NCI-H2171 (cell line): ENCODE measurements at places on chromosomes 4 and X.

- no peak for DNase-seq
Observed at GRCh38 chr4:71195924-71196323, 142.9 kb upstream of the SLC4A4 start.

DNA sequence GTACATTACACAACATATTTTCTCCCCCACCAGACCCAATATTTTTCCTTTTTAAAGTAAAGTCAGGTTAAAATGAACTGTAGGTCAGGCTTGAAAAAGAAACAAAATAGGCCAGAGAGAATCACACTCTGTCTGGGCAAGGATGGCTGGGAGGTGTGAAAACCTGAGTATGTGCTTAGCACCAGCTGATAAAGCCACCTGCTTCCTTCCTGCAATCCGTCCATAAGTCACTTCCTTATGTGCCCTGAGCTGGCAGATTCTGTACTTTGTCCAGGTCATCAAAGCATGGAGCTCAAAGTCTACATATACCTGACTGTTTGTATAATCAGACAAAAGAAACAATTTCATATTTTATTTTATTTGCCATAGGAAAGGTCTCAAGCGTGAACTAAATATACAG, 37.7 kb downstream of the ANTXR2 start:
- no peak for DNase-seq

DNA sequence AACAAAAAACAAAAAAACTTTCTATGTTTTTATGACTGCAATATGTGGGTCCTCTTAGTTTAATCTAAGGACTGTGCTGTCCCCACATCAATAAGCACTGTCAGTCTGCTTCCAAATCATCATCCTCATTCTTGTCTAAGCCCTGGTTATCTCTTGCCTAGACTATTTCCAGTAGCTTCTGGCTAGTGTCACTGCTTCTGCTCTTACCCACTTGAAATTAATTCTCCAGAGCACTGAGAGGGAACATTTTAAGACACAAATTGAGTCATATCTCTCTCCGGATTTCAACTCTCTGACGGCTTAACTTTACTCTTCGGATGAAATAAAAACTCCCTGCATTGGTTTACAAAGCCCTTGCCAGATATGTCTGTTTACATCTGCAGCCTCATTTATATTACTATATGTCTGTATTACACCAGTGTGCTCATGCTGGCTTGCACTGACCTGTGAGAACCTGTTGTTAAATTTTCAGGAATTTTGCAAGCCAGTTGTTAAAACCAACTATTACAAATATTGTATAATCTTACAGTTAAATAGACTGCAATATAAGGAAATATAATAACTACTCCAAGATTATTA, 345.9 kb downstream of the ADGRL3 start:
- no peak for DNase-seq

GRCh38 chr4:128716338-128716737, 93.2 kb upstream of the JADE1 start:
- no peak for DNase-seq

GRCh38 chrX:154441564-154441963, 2.4 kb upstream of the FAM50A start:
- DNase-seq: no peak

DNA sequence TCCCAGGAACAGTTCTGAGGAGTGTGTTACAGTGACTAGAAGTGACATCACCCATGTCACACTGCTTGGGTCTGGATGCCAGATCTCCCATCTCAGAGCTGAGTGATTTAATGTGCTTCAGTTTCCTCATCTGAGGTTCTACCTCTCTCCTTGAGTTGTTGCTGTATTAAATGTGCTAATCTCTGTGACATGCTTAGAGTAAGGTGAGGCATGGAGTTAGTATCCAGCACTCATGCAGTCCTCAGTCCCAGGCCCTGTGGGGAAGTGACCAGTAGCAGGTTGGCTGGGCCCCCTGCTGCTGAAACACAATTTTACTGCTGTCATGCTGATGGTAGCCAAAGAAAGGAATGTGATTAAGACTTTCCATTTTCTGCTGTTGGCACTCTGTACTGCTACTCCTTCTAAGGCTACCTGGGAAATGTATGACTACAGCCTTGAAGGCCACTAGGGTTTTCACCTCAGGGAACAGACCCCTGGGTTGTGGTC, 639.6 kb downstream of the MID1IP1 start:
- DNase-seq: no peak

GRCh38 chr4:142845293-142846107, 601 bp downstream of the INPP4B start:
- DNase-seq: no peak

GRCh38 chr4:127777487-127777886, 4.6 kb upstream of the HSPA4L start:
- no peak for DNase-seq

DNA sequence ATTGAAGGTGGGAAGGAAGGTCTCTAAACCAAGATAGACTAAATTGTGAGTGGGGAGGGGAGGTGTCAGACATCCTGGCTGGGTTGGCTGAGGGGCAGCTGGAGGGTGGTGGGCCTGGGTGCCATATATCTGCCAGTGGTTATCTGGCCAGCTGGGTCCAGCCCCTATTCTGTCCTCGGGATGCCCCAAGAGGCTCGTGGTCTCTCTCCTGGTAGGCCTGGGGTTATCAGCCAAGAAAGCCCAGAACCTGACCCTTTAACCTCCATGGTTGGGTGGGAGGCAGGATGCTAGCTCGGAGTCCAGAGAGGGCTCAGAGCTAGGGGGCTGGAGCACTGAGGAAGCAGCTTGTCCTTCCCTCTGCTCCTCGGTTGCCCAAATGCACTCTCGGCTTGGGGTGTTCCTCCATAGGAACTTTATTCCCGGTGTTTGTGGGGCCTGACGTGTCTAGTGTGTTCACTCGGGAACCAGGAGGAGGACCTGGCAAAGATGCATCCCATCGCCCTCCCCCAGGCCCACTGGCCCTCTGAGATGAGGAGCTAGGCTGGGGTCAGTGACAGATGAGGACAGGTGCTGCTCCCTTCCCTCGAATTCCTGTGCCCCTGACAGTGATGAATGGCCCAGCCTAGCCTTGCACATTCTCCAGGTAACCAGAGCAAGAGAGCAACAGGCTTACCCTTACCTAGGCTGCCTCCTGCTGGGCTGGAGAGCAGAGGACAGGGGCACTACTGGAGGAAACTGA, 5.2 kb upstream of the EFNB1 start:
- DNase-seq: no peak

GRCh38 chr4:169024762-169025161, 14.7 kb upstream of the CBR4 start:
- DNase-seq: peak; percentile 12

GRCh38 chr4:5788144-5788543, 77.1 kb downstream of the EVC start:
- DNase-seq: no peak

- no peak for DNase-seq
Observed at GRCh38 chr4:185589067-185589836, 53.9 kb upstream of the PDLIM3 start.

GRCh38 chr4:7922466-7922865, 17.2 kb downstream of the AFAP1 start:
- DNase-seq: no peak

- DNase-seq: no peak
Observed at GRCh38 chr4:143202824-143203223, 18.1 kb downstream of the USP38 start.

DNA sequence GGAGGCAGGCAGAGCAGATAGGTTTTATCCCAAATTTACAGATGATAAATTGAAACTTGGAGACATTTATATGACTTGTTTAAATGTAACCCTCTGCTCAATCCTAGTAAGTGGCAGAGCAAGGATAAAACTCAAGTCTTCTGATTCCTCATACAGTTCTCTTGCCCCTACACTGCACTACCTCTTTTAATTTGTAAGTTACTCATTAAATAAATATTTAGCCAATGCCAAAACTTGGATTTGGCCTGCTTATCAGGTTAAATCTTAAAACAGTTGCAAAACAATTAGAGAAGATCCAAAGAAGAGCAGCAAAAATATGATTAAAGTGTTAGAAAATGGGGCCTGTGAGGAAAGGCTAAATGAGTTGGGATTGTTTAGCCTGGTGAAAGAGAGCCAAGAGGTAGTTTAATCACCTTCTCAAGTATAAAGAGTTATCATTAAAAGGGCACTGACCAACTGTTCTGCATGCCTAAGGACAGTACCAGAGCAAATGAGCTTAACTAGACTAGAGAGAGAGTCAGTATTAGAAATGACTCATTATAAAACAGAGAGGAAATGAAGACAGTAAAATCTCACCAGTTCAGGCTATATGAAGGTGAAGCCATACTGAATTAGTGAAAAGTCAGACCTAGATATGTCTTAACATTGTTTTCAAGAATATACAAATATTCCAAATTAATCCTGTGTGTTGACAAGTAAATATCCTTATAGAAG, 146.3 kb downstream of the GRIA3 start:
- no peak for DNase-seq

- no peak for DNase-seq
Observed at GRCh38 chrX:119502727-119503483, 34.7 kb downstream of the SLC25A5 start.

DNA sequence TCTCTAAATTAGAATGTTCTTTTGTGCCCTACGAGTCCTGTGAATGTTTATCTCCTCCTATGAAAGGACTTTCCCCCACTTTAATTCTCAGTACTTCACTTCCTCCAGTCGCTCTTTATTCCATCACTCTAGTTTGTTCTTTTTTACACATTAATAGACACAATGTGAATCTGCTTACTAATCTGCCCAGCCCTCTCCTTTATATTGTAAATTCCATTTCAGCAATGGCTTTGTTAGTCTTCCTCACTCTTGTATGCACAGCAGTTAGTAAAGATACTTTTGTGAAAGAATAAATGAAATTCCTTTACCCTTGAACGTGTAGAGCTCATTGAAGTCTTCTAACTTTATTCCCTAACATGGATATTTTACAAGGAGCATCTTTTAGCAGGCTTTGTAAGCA, 255.3 kb downstream of the GALNTL6 start:
- no peak for DNase-seq

DNA sequence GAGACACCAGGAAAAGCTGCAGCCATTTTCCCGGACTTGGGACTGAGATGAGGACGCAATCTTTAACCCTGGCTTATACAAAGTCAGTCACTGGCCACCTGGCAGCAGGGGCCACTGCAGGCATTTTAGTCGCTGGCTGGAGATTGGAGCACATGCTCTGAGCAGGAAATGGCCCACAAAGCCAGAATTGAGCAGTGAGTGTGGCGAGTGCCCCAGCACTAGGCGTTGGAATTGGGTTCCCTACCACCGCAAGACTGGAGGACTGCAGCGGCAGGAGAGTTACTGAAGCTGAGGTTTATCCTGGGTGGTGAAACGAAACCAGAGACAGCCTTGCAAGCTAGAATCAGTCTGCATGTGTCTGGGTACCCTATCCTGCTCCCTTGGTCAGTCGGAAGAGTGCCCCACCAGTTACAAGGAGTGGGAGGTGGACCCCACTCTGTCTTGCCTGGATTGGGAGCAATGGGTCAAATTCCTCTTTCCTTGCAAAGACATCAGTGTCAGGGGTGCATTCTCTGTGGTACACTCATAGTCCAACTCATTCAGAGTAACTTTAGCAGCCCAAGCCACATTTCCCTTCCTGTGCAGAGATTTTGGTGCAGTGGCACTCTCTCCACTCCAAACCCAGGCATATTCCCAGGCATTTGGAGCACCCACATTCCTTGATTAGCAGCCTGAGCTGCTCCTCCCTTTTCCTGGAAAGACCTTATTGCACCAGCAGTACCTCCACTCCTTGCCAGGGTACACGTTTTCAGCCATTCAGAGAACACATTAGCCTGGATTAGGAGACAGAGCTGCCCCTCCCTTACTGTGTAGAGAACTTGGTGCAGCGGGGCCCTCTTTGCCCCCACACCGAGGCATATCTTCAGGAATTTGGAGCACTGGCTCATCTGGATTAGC, 36.7 kb upstream of the PLK4 start:
- DNase-seq: no peak

DNA sequence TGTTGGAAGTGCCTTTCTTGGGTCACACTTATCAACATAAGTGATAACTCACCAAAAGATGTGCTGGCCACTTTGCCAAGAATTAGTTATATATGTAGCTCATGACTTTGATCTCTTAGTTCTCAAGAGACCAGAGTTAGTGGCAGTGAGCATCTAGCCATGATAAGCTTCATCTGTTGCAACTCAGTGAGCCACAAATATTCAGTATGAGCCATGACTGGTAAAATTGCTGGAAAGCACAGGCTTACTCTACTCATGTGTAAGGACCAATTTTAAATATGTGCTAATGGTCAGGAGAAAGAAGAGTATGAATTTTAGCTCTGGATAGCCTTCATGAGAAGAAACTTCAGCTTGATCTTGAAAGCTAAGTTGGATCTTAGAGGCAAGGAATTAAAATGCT, 59.4 kb upstream of the TLL1 start:
- DNase-seq: no peak

DNA sequence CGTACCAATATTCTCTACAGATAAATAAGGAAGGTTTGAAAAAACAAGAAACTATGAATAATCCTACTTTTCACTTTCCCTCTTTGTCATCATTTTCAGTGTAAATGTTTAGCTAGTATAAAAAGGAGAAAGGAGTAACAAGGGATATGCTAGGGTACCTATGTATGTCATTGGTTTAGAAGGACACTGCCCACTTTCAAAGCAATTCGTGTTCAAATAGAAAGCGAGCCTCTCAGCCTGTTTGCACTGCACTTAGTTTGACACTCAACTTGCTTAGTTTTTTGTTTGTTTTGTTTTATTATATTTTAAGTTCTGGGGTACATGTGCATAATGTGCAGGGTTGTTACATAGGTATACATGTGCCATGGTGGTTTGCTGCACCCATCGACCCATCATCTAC, 21.6 kb upstream of the RXFP1 start:
- DNase-seq: no peak

DNA sequence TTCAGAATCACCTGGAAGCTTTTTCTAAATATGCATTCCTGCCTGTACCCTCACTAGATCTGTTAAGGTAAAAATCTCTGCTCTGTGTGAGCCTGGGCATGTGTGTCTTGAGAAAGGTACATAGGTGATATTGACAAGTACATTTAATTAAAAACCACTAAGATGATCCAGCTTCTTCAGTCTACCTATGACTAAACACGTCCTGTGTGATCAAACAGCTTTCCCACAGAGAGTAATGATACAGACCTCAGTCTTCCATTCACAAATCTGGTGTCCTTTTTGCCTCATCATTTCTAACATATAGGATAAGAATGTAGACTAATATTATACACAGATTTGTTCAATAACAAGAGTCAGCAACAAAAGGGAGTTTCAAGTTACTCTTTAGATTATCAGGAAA, 42.6 kb downstream of the GALNT7 start:
- no peak for DNase-seq

DNA sequence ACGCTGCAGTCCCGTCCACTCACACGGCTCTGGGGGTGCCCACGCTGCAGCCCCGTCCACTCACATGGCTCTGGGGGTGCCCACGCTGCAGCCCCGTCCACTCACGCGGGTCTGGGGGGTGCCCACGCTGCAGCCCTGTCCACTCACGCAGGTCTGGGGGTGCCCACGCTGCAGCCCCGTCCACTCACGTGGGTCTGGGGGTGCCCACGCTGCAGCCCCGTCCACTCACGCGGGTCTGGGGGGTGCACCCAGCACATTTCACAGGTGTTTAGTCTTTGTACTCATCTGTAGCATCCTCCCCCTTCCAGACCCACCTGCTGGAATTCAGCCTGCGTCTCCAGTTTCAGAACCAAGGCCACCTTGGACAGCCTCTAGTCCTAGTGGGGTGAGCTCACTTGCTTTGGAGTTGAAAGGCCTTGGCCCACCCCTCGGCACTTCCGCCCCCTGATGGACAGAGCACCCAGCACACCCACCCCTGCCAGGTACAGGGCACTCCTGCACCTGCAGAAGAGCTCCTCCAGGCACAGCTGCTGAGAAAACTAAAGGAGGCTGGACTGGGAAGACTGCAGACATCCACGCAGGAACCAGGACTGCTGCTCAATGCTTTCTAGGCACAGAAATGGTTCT, 73.0 kb downstream of the ABLIM2 start:
- no peak for DNase-seq

- DNase-seq: no peak
Observed at GRCh38 chr4:169341490-169341889, 70.7 kb upstream of the SH3RF1 start.
